Left ventricle myocardium inferior (tissue), 1 donor: ENCODE measurements at places on chromosomes 4 and X. TPM values are rescaled to one million over a fixed set of nuclear protein-coding genes. Genes with fewer than 3 reads are reported as not detected.

The CT45A2 gene
- total RNA-seq, result not detected

GRCh38 chrX:134764202-134764785, 106.0 kb upstream of the PLAC1 start:
- no peak for DNase-seq

GRCh38 chrX:150753357-150753756, 60.2 kb downstream of the MTMR1 start:
- no peak for DNase-seq

- DNase-seq, result no peak
These were observed 66.1 kb downstream of the WNK3 start for GRCh38 chrX:54291758-54292157.

DNA sequence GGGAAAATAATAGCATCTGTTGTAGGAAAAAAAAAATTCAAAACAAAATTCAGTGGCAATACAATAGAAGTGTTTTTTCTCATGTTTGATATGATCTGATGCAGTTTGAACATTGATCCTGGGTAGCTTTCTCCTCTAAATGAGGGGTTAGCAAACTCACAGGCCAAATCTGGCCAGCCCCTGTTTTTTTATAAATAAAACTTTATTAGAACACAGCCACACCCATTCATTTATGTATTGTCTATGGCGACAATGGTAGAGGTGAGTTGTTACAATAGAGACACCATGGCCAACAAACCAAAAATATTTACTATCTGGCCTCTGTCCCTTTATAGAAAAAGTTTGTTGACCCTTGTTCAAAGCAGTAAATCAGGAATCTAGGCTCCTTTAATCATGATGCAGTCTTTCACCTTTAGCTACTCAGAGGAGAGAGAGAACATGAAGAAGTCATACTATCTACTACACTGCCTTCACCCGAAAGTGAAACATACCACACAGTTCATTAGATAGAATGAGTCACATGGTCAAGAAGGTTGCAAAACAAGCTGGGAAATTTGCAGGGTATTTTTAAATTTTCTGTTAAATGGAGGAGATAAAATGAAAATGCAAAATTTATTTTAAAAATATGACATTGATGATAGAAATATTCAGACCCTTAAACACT, 186.6 kb upstream of the MAOA start:
- DNase-seq, result no peak

The MANBA gene
- total RNA-seq, result 30.3 TPM

DNA sequence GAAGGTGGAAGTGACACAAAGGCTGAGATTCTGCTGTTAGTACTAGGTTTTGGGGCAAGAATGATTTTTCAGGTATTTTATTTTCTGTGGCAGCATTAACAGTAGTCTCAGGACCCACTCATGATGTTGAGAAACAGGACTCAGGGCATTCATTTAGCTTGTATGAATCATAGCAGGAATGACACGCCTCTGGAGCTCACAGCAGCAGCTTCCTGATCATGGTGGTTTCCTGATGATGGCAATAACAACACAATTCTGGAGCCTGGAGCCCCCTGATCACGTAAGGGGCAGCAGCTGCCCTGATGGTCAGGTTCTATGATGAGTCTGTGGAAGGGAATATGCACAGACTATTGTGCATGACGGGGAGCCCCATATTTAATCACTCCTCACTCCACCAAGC, 47.0 kb downstream of the TASL start:
- DNase-seq, result no peak

The XK gene
- 11.0 TPM for total RNA-seq

The NBDY gene
- 26.5 TPM for total RNA-seq

GRCh38 chr4:173333658-173334084, 487 bp downstream of the HMGB2 start:
- peak; percentile 68 for DNase-seq

The GPRASP3 gene
- total RNA-seq, result 4.8 TPM

DNA sequence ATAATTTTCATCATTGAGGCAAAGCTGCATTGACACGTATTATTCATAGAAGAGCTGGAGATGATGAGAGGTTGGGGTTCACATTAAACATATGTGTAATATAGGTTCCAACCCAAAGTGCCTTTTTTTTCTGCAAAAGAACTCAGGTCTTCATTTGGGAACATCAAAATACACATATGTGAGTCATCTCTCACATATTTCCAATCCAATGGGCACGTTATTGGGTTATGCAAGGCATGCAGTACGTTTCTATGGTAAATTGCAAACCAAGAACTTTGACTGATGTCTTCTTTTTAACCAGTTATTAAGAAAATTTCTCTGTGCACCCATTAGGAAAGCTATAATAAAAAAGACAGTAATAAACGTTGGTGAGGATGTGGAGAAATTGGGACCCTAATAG, 150.3 kb upstream of the FAM9B start:
- no peak for DNase-seq

The NLGN4X gene
- total RNA-seq, result 4.5 TPM

DNA sequence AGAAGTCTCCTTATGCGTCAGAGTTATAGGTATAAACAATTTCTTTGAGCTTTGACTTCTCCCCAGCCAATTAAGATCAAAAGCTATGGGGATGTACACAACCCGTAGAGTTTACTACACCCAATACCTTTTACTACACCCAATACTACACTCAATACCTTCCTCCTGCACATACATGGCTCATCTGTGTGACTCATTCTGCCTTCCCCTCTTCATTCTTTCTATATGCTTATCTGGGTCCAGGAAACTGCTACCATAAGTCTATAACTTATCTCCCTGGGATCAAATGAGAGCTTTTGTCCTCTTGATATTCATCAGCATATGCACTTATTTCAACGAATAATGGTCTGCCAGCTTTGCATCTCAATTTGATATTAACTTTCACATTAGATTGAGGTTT, 28.2 kb downstream of the ANKRD50 start:
- no peak for DNase-seq

The CITED1 gene
- not detected for total RNA-seq

The SNCA gene
- total RNA-seq, result 7.0 TPM

The SOX3 gene
- total RNA-seq, result not detected

The NEIL3 gene
- 0.11 TPM for total RNA-seq

The HHIP gene
- total RNA-seq, result not detected

The UGT2B10 gene
- total RNA-seq, result not detected

DNA sequence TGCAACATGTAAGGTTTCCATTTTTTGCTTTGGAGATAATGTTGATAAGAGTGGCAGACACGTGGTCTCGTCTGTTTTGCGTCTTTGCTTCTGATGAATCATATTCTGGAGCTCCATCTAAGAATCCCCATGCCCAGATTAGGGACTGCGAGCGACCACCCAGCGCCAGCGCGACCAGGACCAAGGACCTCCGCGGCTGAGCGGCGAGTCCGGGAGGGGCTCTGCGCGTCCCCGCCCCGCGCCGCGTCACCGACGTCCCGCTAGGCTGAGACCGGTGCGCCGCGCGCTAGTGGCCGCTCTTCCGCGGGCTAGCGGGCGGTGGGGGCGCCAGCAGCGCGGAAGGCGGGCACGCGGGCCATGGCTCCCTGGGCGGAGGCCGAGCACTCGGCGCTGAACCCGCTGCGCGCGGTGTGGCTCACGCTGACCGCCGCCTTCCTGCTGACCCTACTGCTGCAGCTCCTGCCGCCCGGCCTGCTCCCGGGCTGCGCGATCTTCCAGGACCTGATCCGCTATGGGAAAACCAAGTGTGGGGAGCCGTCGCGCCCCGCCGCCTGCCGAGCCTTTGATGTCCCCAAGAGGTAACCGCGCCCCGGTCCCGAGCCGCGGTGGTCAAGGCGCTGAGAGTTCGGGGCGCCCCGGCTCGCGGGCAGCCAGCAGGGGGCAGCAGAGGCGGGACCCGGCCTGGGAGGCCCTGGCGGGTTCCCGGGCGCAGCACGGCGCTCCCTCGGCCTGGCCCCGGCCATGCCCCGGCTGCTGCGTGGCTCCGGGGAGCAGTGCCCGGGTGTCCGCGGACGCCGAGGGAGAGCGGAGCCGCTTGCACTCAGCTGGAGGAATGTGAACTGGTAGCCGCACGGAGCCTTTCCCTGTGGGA, at the start of gene SRD5A3:
Gene SRD5A3, plus strand, starts transcription at position 263 of the 871 bp plus-strand sequence. Its CDS starts 95 bp downstream, at position 358.
- DNase-seq, result peak; percentile 89

- DNase-seq, result no peak
These were observed 855.6 kb downstream of the CCSER1 start for GRCh38 chr4:90982813-90983212.

The MAGEB16 gene
- not detected for total RNA-seq

- no peak for DNase-seq
These were observed 75.3 kb upstream of the GRIA3 start for GRCh38 chrX:123108513-123109427.

The BMX gene
- total RNA-seq, result 3.3 TPM

DNA sequence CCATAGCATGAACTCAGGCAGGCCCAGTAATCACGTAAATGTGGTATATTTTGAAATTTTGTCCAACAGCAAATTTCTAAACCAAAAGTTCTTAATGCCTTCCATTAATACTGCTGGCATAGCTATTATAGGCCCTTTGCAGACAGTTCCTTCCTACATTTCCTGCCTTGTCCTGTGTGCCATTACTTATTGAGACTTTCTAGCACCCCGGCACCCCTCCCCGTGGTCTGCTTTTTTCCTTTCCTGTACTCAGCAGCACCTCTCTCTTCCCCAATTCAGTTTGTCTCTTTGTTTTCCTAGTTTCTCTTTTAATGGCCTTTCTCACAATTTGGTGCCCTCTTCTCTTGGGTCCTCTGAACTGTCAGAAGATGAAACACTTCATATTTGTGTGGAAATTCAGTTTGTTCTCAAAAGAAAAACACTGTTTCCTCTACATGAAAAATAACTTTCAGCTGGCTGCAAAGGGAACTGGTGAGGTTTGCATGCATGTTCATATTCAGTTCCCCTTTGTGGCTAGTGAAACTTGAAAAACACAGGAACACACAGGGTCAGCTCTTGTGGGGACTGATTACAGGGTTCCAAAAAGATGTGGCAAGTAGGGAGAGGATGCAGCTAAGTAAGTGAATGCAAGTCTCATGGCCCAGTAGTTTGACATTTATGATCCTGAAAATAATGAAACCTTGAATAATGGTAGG, 17.1 kb downstream of the GPR34 start:
- no peak for DNase-seq

GRCh38 chr4:71270901-71271300, 67.9 kb upstream of the SLC4A4 start:
- DNase-seq, result no peak

The MAGIX gene
- total RNA-seq, result 2.4 TPM

The CISD2 gene
- 17.1 TPM for total RNA-seq

The FGFR3 gene
- total RNA-seq, result 3.5 TPM

The NPNT gene
- 2.9 TPM for total RNA-seq

GRCh38 chrX:10564484-10564883, 55.9 kb downstream of the MID1 start:
- no peak for DNase-seq

The MTMR8 gene
- 0.44 TPM for total RNA-seq

GRCh38 chrX:56233100-56233499, 944 bp downstream of the KLF8 start:
- no peak for DNase-seq

The PDCL2 gene
- total RNA-seq, result not detected

The TRAM1L1 gene
- total RNA-seq, result 0.82 TPM

The DMRTC1B gene
- not detected for total RNA-seq

GRCh38 chr4:110155654-110156053, 42.8 kb downstream of the ELOVL6 start:
- DNase-seq, result no peak

DNA sequence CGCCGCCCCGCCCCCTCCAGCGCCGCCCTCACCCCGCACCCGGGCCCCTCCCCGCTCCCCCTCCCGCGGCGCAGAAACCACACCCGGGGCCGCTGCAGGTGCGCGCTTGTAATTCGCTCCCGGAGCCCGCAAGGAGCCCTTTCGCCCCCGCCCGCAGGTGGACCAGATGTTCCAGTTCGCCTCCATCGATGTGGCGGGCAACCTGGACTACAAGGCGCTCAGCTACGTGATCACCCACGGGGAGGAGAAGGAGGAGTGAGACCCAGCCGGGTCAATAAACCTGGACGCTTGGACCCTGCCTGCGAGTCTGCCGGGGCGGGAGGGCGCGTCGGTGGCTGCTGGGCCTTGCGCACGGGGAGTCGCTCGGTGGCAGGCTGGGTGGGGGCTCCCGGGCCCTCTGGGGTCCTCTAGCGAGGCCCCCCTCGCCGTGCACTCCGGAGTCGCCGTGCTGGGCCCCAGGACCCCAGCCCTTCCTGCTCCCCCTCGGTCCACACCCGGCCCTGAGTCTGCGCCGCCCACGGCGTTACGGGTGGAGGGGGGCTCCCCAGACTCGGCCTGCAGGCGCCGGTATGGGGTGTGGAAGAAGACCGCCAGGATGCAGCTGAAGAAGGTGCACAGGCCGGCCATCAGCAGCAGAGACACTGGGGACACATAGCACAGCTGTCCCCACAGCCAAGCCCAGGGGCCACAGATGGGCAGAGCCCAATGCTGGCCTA, 7.1 kb downstream of the SLC49A3 start:
- DNase-seq, result no peak

DNA sequence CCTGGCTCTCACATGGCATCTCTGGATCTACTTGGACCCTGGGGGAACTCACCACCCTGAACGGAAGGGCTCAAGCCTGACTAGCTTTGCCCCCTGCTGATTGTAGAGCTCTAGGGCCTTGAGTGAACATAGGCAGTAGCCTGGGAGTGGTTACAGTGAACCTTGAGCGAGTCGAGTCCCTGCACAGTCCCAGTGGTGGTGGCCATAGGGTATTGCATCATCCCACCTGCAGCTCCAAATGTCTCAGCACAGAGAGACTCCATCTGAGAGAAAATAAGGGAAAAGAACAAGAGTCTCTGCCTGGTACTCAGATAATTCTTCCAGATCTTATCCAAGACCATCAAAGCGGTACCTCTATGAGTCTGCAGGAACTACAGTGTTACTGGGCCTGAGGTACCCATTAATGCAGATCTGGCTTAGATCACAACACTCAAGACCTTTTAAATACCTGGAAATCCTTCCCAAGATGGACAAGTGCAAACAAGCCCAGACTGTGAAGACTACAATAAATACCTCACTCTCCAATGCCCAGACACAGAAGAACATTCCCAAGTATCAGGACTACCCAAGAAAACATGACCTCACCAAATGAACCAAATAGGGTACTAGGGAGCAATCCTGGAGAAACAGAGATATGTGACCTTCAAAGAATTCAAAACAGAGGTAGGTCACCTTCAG, 167.5 kb upstream of the TET2 start:
- no peak for DNase-seq

DNA sequence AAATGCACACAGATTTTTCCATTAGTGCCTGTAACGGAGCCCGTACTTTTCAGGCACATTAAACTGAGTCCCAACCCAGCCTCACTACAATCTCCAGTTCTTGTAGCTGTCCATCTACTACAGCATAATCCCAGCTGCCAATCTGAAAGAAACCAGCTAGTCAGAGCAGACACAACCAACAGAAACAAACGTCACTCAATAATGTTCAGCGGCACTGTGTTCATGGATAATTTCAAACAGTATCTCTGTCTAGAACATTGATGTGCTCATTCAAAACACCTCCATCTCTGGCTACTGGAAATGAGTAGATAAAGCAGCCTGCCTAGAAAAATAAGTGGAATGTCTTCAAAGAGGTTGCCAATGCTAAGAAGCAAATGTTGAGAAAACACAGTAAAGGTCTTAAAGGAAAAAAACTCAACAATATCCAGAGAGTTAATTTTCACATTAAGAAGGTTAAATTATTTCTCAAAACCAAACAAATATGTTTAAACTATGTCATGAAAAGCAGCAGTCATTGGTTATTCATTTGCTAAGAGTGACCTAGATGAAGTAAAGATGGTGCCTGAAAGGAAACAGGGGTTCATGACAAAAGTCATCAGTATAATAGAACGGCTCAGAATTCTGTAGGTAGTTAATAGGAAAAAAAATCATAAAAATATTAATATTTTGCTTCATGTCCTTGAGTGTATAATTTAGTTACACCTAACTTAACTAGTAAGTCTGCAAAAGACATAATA, 245.1 kb upstream of the MAB21L2 start:
- DNase-seq, result no peak

The EFHC2 gene
- total RNA-seq, result 11.7 TPM
